HuH-7.5 (cell line): ENCODE measurements at places on chromosomes 7 and 10.

- no peak for DNase-seq
Observed at GRCh38 chr10:123153486-123154091, 613 bp upstream of the BUB3 start.

- DNase-seq: no peak
Observed at GRCh38 chr7:138945154-138945553, 36.0 kb downstream of the KIAA1549 start.

- no peak for DNase-seq
Observed at GRCh38 chr10:17963431-17963830, 11.7 kb downstream of the SLC39A12 start.

DNA sequence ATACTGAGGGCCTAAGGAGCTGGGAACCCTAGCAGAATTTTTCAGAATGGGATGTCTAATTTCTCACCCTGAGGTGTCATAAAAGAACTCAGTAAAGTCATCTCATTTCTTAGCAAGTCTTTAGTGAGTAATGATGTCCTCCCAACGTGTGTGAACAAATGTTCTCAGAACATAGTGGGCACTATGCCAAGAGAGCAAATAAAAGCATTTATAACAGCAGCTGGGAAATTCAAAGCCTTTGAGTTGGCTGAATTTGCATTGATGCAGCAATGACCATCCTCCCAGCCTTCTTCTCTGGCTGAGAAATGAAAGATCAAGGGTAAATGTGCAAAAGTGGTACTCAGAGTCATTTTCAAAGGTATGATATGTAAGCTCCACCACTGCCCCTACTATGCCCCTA lies 109.4 kb downstream of the FAM107B start:
- no peak for DNase-seq

DNA sequence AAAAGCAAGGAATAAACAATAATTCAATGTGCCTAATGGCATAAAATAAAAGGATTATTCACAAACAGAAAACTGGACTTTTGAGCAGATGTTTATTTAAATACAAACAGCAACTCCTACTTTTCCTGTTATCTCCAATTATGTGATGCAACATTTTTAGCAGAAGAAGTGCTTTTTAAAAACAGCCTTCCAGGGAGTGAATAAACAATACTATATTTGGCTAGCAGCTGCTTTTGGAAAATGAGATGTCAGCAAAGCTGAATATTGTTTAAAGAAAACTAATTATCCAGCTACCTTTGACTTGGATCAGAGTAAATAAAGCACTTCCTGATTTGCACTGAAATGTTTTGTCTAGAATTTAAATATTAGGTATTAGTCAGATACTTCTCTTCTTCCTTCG lies 23.2 kb downstream of the CDK1 start:
- no peak for DNase-seq

DNA sequence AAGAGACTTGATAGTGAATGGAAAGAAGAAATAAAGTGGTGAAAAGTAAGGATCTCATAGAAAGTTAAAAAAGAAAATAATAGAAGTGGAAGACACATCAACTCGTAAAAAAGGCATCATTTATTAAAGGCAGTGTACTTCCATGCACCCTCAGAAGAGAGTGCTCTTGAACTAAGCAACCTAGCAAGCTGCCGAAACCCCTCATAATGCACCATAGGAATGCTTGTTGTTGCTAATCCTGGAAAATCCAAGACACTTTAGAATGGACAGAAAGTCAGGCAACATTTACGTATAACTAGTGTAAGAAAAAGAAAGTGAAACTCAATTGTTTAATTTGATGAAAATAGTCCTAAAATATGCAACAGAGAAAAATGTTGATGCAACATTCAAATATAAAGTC lies 12.8 kb downstream of the TFPI2 start:
- DNase-seq: no peak
